Right atrium auricular region (tissue), 2 donors: ENCODE measurements at places on chromosomes 7 and 10. TPM values are rescaled to one million over a fixed set of nuclear protein-coding genes. Genes with fewer than 3 reads are reported as not detected.

GRCh38 chr7:71386152-71386785, 254.3 kb downstream of the GALNT17 start:
- no peak overlapping the region for H3K27ac ChIP-seq
- DNase-seq, result no peak
- H3K4me3 ChIP-seq, result no peak overlapping the region
- no peaks in the 10 kb centered on the region for H3K36me3 ChIP-seq

DNA sequence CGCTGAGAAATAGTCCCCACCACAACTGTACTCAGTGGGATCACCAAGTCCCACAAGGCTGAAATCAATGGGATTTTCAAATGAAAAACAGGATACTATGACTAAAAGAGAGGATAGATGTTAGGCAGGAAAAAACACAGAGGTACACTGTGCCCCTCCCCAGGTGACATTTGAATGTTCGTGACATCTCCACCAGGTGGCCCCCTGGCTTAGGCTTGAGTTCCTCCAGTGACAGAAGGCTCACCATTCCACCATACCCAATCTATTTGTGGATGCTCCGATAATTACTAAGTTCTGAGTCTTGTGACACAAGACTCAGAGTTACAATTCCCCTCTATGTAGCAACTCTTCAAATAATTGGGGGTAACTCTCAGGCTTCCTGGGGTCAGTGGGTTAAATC, 77.5 kb upstream of the KCNMA1 start:
- H3K4me1 ChIP-seq, result peaks cover 12% of the 10 kb centered on the region
- no peak overlapping the region for H3K27ac ChIP-seq
- H3K4me3 ChIP-seq, result no peak overlapping the region
- H3K36me3 ChIP-seq, result no peaks in the 10 kb centered on the region

- H3K4me3 ChIP-seq, result no peak overlapping the region
- H3K27ac ChIP-seq, result no peak overlapping the region
- H3K27me3 ChIP-seq, result peaks cover 83% of the 10 kb centered on the region
- H3K4me1 ChIP-seq, result no peaks in the 10 kb centered on the region
Observed at GRCh38 chr10:100741378-100742075, 3.9 kb upstream of the PAX2 start.

DNA sequence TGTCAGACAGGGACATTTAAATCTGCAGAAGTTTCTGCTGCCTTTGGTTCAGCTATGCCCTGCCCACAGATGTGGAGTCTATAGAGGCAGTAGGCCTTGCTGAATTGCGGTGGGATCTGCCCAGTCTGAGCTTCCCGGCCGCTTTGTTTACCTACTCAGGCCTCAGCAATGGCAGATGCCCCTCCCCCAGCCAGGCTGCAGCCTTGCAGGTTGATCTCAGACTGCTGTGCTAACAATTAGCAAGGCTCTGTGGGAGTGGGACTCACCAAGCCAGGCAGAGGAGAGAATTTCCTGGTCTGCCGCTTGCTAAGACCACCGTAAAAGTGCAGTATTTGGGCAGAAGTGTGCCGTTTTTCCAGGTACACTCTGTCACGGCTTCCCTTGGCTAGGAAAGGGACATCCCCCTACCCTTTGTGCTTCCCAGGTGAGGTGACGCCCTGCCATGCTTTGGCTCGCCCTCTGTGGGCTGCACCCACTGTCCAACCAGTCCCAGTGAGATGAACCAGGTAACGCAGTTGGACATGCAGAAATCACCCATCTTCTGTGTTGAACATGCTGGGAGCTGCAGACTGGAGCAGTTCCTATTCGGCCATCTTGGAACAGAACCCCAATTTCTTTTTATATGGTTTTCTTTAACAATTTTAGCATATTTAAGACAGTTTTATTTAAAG, 28.4 kb upstream of the VWDE start:
- no peak overlapping the region for H3K27ac ChIP-seq
- H3K4me3 ChIP-seq, result no peak overlapping the region
- no peaks in the 10 kb centered on the region for H3K36me3 ChIP-seq
- no peaks in the 10 kb centered on the region for H3K27me3 ChIP-seq
- DNase-seq, result no peak

- H3K27ac ChIP-seq, result no peak overlapping the region
- no peaks in the 10 kb centered on the region for H3K36me3 ChIP-seq
- H3K4me1 ChIP-seq, result no peaks in the 10 kb centered on the region
Observed at GRCh38 chr7:155265144-155265543, 32.5 kb upstream of the INSIG1 start.

DNA sequence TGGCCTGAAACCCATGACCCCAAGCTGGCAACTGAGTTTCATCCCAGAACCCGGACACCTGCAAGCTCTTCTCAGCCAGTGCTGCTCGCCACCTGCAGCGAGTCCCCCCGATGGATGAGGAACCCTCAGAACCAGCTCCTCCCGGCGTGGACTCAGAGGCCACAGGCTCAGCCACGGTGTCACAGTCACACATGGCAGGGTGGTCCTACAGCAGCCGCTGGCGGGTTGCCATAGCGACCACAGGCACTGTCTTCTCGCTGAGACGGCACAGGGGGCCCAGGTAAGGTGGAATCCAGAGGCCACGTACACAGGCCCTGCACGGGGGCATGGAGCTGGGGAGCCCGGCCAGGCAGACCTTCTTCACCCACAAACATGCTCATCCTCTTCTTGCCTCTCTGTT, 53.4 kb downstream of the DPYSL4 start:
- no peaks in the 10 kb centered on the region for H3K4me1 ChIP-seq
- no peak overlapping the region for H3K4me3 ChIP-seq
- H3K27ac ChIP-seq, result no peak overlapping the region

- H3K4me3 ChIP-seq, result no peak overlapping the region
- no peaks in the 10 kb centered on the region for H3K4me1 ChIP-seq
- no peaks in the 10 kb centered on the region for H3K27me3 ChIP-seq
- no peak for DNase-seq
Observed at GRCh38 chr10:112622786-112623185, 175.8 kb downstream of the VTI1A start.

DNA sequence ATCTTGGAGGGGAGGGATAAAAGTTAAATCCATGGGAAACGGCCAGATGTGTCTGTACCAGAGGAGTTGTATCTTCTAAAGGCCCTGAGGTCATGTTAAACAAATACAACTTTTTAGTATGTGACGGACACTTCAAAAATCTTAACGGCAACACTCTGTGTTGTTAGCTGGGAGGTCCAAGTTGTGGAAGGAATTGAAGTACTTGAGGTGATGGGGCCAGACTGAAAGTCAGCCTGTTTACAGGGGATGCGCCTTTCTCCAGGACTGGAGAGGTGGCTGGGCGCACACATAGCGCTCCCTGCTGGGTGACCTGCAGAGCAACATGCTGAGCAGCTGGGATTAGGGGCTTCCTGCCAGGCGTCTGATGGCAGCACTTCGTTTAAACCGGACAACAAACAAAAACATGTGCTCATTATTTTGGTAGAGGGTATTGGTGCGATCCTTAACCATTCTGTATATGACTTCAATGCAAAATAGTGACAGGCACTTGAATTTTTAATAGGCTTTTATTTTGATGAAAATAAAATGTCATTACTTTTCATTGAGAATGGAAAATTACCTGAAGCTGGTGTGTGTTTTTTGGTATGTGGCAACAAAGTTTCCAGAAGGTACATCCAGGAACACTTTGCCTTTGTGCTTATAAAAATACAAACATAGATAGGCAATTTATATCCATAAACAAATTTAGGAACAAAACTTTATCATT, 198.2 kb downstream of the MLLT10 start:
- H3K27me3 ChIP-seq, result no peaks in the 10 kb centered on the region
- H3K27ac ChIP-seq, result no peak overlapping the region
- H3K36me3 ChIP-seq, result peaks cover 15% of the 10 kb centered on the region
- DNase-seq, result no peak
- peaks cover 4% of the 10 kb centered on the region for H3K4me1 ChIP-seq

GRCh38 chr7:120402079-120402767, 129.2 kb downstream of the KCND2 start:
- H3K36me3 ChIP-seq, result no peaks in the 10 kb centered on the region
- no peak for DNase-seq
- no peaks in the 10 kb centered on the region for H3K27me3 ChIP-seq
- no peak overlapping the region for H3K4me3 ChIP-seq

GRCh38 chr10:55474258-55474657, 673.2 kb upstream of the PCDH15 start:
- no peaks in the 10 kb centered on the region for H3K4me1 ChIP-seq
- no peaks in the 10 kb centered on the region for H3K27me3 ChIP-seq
- no peak overlapping the region for H3K4me3 ChIP-seq
- H3K27ac ChIP-seq, result no peak overlapping the region
- no peak for DNase-seq
- no peaks in the 10 kb centered on the region for H3K36me3 ChIP-seq

DNA sequence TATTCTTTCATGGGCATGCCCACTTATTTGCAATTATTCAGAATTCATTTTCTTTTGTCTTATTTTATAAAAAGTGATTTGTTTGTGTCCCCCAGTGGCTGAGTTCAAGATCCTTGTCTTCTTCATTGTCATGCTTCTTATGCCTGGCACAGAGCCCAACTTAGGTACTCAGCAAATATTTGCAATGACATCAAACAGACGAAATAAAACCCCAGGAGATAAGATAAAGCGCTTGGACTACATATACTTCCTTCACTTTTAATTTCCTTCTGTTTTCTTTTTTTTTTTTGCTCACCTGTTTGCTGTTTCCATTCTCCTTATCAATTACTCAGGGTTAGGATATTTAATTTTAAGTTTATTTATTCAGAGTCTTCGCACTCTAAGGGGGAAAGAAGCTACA, 225.0 kb downstream of the SDHAF3 start:
- no peaks in the 10 kb centered on the region for H3K4me1 ChIP-seq
- no peak for DNase-seq
- no peaks in the 10 kb centered on the region for H3K36me3 ChIP-seq
- H3K27ac ChIP-seq, result no peak overlapping the region

DNA sequence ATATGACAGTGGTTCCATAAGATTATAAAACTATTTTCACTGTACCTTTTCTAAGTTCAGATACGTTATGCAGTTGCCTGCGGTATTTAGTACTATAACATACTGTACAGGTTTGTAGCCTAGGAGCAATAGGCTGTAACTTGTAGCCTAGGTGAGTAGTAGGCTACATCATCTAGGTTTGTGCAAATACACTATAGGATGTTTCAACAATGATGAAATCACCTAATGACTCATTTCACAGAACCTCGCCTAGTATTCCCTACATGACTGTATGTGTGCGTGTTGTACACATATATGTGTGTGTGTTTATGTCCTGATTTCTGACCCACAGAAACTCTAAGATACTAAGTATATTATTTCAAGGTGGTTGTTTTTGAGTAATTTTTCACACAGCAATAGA, 139.0 kb downstream of the HERPUD2 start:
- H3K27me3 ChIP-seq, result no peaks in the 10 kb centered on the region
- peaks cover 5% of the 10 kb centered on the region for H3K4me1 ChIP-seq

DNA sequence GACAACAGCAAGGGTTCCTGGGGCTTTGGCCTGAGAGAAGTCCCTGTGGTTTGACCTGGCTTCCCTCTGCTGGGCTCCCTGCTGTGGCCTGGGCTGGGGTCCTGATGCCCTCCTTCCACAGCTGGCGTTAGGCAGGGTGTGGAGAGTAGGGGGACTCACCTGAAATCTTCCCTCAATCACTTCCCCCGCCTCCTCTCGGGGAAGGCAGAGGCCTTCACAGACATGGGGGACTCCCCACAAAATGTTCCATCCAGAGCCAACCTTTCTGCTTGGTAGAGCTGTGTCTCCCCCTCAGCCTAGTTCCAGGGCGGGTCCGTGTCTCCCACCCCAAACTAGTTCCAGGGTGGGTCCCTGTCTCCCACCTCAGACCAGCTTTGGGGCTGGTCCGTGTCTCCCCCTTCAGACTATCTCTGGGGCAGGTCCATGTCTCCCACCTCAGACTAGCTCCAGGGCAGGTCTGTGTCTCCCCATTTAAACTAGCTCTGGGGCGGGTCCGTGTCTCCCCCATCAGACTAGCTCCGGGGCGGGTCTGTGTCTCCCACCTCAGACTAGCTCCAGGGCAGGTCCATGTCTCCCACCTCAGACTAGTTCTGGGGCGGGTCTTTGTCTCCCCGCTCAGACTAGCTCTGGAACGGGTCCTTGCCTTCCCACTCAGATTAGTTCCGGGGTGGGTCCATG, 2.2 kb downstream of the PVRIG start:
- H3K36me3 ChIP-seq, result no peaks in the 10 kb centered on the region
- H3K4me1 ChIP-seq, result no peaks in the 10 kb centered on the region
- no peak overlapping the region for H3K4me3 ChIP-seq
- no peak overlapping the region for H3K27ac ChIP-seq
- no peaks in the 10 kb centered on the region for H3K27me3 ChIP-seq

- H3K27me3 ChIP-seq, result no peaks in the 10 kb centered on the region
- no peak for DNase-seq
- H3K4me3 ChIP-seq, result no peak overlapping the region
- no peaks in the 10 kb centered on the region for H3K4me1 ChIP-seq
- H3K36me3 ChIP-seq, result no peaks in the 10 kb centered on the region
Observed at GRCh38 chr7:75604408-75604807, 112.3 kb downstream of the SPDYE5 start.

DNA sequence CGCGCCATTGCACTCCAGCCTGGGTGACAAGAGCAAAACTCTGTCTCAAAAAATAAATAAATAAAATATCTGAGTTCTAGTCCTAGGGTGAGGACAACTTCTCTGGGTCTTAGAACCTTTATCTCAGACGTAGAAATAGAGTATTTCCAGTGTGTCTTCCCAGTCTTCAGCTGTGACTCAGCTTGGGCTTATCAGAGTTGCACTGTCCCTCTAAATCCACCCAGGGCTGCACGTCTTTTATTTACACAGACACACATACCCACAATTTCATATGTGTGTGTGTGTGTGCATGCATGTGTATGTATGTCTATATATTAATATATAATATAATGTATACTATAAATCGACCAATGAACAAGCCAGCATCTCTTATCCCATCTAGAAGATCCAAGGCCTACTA, 13.0 kb upstream of the PDIA4 start:
- H3K4me3 ChIP-seq, result no peak overlapping the region
- no peaks in the 10 kb centered on the region for H3K36me3 ChIP-seq
- no peak overlapping the region for H3K27ac ChIP-seq
- no peaks in the 10 kb centered on the region for H3K27me3 ChIP-seq

- no peaks in the 10 kb centered on the region for H3K27me3 ChIP-seq
- no peak overlapping the region for H3K4me3 ChIP-seq
- H3K36me3 ChIP-seq, result no peaks in the 10 kb centered on the region
- H3K4me1 ChIP-seq, result no peaks in the 10 kb centered on the region
- peak overlapping the region; percentile 61 for H3K27ac ChIP-seq
Observed at GRCh38 chr10:43964486-43964885, 315.8 kb upstream of the ZNF32 start.

DNA sequence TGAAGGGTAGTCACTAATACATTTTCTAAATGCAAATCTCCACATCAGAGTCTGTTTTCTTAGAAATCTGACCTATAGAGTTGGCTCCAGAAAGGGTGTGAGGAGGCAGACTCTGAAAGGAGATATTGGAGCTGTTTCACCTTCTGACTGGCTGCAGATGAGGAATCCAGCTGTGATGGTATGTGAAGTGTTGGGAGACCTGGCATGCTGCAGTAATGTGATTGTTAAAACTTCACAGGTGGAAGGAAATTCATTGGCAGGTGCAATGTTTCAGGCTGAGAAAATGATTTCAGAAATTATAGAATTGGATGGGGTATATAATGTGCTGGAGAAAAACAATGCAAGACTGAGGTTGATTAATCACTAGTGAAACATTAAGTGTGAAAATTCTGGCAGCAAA, 1134.0 kb upstream of the LRRN3 start:
- H3K36me3 ChIP-seq, result no peaks in the 10 kb centered on the region
- no peaks in the 10 kb centered on the region for H3K27me3 ChIP-seq
- no peaks in the 10 kb centered on the region for H3K4me1 ChIP-seq
- DNase-seq, result no peak

PON3 gene
- total RNA-seq, result 1.7 TPM

GRM3 gene
- total RNA-seq, result not detected

SRGN gene
- 124 TPM for total RNA-seq

HECW1 gene
- not detected for total RNA-seq

CYP17A1 gene
- total RNA-seq, result 0.47 TPM

OR2A42 gene
- 0.39 TPM for total RNA-seq
